CD4-positive, alpha-beta T cell treated with Interleukin-6 at 100 ng/mL for 8 hours (primary cell): ENCODE measurements at places on chromosomes 5 and 9.

DNA sequence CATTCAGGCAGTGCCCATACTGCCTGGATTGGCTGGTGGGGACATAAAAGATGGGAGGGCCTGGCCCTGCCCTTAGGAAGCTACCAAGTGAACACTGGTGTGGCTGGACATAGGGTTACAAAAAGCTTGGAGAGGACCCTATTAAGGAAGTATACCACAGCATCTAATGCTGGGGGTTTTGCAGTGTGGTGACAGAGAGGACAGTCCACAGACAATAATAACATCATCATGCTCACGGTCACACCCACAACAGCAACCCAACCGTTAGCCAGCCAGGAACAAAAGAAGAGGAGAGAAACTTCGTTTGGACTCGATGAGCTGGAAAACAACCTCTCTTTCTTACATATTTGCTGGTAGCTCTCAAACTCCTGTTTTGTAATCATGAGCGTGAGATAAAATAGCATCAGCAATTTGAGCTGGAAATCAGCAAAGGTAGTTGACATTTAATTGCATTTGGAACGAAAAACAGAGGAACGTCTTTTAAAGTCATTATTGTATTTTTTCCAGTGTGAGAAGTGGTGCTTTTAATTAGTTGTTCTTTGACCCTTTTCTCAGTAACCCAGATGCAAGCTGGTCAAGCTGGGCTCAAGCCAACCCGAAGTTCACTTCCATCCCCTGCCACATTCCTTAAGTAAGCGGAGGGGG, 73.4 kb downstream of the NSG2 start:
- no peak for DNase-seq

DNA sequence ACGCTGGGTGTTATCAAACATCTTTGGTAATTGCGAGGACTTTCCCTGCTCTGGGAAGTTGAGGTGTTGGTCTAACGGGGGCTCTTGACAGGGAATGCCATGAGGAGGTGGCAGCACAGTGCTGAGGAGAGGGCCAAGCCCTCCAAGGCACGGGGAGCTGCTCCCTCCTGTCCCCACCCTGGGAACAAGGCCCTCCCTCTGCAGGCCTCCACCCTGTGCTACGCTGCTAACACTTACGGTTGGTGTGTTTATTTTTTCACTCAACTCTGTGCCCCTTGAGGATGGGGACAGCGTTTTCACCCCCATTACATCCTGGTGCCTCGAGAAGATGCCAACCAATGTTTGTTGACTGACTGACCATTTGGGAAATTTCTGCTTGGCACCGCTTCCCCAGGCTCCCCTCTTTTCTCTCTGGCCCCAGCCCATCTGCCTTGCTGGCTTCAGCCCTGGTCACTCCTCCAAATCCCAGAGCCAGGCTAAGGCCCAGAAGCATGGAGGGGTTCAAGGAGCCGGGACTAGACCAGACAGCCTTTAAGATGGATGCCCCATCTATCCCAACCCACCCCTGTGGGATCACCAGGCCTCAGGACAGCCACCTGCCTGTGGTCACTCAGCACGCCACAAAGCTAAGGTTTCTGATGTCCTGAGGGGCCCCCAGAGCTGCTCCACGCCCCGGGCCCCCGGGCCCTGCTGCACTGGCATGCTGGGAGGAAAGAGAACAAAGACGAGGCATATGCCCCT, 125.7 kb downstream of the BARX1 start:
- no peak for DNase-seq

DNA sequence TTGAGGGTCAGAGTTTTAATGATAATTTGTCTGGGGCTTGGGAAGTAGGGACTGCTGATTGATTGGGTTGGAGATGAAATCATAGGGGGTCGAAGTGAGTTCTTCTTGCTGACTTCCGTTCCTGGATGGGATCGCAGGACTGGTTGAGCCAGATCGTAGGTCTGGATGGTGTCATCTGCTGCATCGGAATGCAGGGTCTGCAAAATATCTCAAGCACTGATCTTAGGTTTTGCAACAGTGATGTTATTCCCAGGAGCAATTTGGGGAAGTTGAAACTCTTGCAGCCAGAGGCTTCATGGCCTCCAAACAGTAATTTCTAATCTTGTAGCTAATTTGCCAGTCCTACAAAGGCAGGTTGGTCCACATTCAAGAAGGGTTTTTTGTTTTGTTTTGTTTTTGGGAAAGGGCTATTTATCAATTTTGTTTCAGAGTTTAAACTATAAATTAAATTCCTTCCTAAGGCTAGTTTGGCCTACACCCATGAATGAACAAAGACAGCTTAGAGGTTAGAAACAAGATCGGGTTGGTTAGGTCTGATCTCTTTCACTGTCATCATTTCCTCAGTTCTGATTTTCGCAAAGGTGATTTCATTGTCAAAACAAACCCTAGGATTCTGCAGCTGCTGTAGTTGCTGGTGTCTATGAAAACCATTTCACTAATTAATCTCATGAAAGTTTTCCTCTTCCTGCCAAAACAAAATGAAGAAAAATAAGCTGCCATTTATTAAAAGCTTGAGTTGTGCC, 388.0 kb downstream of the TMEM232 start:
- no peak for DNase-seq

- DNase-seq: no peak
Measured at GRCh38 chr5:68170826-68171558, 44.6 kb upstream of the PIK3R1 start.

DNA sequence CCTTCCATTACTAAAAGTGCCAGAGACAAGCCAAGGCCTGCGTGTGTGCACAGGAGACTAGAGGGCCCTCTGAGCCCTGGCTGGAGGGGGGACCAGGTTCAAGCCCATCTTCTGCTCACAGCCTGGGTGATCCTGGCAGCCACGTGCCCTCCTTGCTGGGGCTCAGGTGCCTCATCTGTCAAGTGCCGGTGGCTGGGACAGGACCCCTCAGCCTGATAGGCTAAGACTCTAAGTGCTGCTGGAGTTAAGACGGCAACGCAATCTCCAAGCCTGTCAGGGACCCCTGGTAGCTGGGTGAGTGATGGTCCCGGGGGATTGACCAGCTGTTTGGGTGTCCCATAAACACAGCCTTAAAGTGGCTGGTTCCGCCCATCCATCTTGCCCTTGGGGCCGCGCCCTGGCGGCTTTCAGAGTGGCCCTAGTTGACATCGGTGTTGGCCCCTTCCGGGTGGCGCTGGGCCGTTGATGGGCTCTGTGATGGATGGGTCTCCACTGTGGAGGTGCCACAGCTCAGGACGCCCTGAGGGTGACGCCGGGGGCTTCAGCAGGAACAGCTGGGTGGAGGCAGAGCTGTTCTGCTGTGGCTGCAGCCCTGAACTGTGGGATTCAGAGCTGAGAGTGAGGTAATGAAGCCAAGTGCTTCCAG, 136.2 kb downstream of the BARX1 start:
- no peak for DNase-seq

- no peak for DNase-seq
Measured at GRCh38 chr9:69622676-69623075, 49.5 kb downstream of the APBA1 start.
